Anterior cingulate cortex (tissue), 58 donors: ENCODE measurements at places on chromosomes 5 and 9.

- no peak for DNase-seq
Observed at GRCh38 chr5:32392039-32392438, 52.5 kb downstream of the ZFR start.

- DNase-seq: peak; percentile 25
Observed at GRCh38 chr5:132385326-132386105, 16.0 kb downstream of the SLC22A5 start.

DNA sequence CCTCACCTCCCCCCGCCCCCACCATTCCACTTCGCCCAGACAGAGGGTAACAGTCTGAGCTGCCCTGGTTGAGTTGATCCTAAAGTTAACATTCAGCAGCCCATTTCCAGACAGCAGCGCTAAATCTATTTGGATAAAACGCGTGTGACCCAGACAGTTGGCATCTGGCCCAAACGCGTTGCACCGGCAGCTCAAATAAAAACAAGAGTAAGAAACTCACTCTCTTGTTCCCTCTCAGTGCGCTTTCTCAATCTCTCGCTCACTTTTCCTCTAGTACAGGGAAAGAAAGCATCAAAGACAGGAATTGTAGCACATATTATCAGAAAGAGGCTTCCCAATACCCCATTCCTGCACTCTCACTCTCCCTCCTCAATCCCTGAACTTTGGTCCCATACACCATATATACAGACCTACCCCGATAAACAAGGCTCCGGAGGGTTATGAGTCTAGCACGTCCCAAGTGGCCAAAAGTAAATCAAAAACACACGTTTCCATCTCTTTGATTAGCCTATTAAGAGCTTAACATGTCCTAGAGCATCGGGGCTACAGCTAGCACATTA lies 1.3 kb downstream of the ADAMTS6 start:
- DNase-seq: no peak

GRCh38 chr5:39863926-39864552 lies 439.3 kb upstream of the DAB2 start:
- no peak for DNase-seq

DNA sequence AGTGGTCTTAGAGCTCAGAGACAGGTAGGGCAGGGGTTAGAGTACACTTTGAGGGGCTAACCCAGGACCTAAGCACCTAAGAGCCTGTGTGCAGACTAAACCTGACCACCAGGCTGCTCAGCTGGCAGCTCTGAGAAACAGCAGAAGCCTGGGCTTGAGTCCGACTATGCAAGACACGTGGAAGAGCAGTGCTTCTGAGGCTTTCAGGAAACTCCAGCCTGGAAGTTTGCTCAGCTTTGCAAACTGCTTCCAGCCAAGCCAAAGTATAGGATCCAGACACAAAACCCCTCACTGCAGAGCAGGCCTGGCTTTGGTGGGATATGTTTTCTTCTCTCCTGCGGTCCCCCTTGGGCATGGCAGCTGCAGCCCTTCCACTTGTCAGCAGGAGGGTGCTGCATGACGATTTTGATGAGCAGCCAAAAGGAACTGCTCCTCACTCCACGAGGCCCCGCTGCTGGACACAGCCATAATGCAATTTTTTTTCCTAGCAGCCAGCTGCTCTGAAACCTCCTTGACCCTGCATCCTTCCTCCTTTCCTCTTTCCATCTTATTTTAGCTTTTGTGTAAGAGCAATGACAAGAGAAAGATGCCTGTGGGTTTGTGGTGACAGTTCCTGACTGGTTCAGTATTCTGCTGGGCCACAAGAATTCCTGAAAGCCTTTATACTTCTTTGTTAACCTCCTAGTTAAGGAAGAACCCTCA lies 123.1 kb downstream of the LIFR start:
- DNase-seq: no peak

GRCh38 chr5:107968406-107968843 lies 297.7 kb upstream of the EFNA5 start:
- no peak for DNase-seq

- no peak for DNase-seq
Observed at GRCh38 chr5:116360008-116360853, 214.4 kb downstream of the SEMA6A start.

- DNase-seq: no peak
Observed at GRCh38 chr5:145718956-145719355, 116.2 kb downstream of the PRELID2 start.

- DNase-seq: no peak
Observed at GRCh38 chr9:130977811-130978221, 31.2 kb upstream of the LAMC3 start.

GRCh38 chr9:81557452-81558090 lies 131.8 kb downstream of the TLE1 start:
- no peak for DNase-seq

GRCh38 chr5:87138091-87138805 lies 129.4 kb upstream of the RASA1 start:
- no peak for DNase-seq

DNA sequence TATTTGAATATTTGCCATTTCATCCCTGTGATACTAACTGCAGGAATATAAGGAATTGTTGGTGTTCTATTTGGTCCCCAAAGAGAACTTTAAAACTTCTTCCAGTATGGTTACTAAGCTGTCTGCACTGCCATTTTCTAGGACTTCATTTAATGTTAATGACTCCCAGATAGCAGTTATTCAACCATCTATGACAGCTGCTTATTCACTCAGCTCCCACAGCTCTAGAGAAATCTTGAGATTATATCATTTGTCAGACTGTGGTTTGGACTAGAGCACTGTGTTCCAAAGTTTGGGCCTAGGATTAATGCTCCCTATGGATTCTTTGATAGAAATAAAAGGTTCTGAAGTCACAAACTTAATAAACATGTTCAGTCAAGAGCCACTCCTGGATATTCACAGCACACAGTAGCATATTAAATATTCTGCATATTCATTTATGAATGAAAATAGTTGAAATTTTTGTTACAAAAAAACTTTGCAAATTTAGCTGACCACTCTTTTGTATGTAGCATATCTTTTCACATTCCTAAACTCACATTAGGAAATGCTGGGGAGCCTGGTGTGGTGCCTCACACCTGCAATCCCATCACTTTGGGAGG lies 173.7 kb downstream of the NFIB start:
- DNase-seq: no peak

- DNase-seq: no peak
Observed at GRCh38 chr9:136784249-136784996, 6.7 kb upstream of the TMEM141 start.

DNA sequence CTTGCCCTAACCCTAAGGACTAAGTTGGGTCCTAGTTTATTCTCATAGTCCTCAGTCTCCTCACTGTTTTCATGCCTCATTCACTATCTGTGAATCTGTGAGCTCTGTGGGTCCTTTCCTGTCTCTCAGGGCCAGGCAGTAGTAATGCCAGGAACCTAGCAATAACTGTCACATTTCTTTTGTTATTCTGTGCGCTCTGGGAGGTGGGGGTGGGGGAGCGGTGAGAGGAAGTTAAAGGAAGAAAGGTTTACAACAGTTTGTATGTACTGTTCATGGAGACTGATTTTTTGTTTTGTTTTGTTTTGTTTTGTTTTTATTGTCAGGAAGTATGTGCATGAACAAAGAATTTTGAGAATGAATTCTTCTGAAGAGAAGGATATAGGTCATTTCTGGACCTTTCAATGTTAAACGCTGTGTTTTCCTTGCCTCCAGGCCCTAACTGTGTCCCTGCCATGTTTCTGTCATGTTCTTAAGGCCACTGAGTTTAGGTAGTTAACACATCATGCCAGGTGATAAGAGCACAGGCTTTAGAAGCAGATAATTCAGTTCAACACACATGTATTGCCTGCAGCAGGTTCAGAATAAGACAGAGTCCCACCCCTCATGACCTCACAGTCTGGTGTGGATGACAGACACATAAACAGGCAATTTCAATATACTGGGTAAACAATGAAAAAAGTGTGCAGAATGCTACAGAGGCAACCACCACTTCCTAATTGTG lies 13.3 kb upstream of the FEM1C start:
- no peak for DNase-seq

DNA sequence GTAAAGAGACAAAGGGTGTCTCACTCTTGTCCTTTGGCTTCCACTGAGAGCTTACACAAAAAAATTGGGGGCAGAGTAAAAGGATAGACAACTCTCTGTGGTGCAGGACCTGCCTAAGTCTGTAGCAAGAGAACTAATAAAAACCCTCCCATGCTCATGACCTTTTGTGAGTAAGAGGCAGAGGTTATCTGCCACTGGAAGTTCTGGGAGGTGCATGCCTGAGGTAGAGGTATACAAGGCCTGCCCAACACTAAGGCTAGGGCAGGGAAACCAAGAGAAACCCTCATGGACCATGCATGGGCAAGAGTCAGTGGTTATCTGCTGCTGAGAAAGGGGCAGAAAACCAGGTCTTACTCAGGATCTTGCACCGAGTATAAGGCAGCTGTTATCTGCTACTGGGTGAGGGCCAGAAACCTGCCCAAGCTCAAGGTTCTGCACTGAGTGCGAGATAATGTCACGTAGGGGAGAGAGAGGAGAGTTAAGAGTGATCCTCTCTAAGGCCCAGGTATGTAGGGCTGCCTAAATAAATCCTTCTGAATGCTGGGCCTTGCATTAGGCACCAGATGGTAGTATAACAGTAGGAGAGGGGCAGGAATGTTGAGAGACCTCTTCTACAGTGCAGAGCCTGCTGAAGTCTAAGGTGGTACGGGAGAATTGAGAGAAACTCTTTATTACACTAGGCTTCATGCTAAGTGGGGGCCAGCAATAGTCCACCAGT lies 143.4 kb downstream of the MACROH2A1 start:
- no peak for DNase-seq

GRCh38 chr5:13359344-13359743 lies 585.1 kb downstream of the DNAH5 start:
- no peak for DNase-seq

DNA sequence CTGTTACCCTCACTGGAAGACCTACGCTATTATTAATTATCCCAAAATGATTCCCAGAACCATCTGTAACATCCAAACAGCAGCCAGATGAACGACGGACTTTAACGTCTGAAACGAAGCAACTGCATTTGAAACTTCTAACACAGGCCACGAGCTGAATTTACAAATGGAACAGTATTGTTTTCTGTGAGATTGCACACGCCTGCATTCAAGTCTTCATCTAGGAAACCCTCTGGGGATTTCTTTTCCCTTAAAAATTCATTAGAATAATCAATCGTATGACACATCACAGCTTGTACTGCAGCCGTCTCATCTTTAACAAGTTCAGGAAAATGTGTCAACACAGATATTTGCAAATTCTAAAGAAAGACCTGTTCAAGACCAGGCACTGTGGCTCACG lies 80.2 kb downstream of the MYO10 start:
- no peak for DNase-seq

GRCh38 chr9:124858330-124859046 lies 3.3 kb downstream of the RPL35 start:
- DNase-seq: no peak

DNA sequence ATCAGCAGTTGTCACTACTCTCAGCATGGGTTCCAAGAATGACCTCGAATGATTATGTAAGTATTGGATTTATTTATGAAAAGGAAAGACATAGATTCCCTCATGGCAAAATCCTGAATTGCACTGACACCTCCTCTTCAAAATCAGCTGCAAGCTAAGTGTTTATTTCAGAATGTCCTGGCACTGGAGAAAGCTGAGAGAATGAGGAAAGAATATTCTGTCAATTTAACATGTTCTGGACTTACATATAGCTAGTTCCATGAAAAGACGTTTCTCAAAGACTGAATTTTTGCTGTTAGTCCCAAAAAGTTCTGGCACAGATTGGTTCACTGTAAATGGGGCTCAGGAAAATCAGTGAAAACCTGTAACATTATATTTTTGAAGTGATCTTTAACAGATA lies 120.3 kb downstream of the NREP start:
- DNase-seq: no peak

GRCh38 chr5:77259476-77259875 lies 49.0 kb downstream of the PDE8B start:
- DNase-seq: no peak

- DNase-seq: no peak
Observed at GRCh38 chr5:140575309-140575708, 10.7 kb downstream of the SLC35A4 start.

- DNase-seq: no peak
Observed at GRCh38 chr9:78566521-78566920, 269.6 kb downstream of the PSAT1 start.

DNA sequence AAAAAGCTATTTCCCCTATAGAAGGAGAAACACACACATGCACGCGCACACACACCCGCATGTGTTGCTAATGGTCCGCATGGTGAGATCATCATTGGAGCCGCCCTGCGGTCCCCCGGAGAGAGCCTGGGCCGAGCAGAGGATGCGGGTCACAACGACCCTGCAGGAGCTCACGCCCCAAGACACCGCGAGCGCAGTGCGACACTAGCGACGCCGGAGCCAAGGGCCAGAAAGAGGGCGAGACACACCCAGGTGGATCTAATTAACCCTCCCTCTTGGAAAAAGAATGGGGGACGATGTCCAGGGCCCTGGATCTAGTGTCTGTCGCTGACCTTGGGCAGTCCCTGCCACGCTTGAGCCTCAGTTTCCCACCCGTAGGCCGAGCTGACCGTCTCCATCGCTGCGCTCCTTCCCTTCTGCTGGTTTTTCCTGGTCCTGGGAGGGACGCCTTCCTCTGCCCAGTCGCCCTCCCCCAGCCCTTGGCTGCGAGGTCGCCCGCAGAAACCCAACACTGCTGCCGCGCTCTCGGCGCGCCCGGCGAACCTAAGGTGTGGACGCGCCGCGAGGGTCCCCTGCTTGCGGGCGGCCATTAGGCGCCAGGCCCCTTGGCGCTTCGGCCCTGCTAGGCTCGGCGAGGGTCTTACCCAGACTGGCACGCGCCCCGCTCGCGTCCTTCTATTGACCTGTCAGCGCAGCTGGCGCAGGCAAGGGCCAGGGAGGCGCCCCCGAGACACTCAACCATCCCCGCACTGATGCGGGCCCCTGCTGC lies 47.5 kb upstream of the RNF20 start:
- DNase-seq: peak; percentile 59

DNA sequence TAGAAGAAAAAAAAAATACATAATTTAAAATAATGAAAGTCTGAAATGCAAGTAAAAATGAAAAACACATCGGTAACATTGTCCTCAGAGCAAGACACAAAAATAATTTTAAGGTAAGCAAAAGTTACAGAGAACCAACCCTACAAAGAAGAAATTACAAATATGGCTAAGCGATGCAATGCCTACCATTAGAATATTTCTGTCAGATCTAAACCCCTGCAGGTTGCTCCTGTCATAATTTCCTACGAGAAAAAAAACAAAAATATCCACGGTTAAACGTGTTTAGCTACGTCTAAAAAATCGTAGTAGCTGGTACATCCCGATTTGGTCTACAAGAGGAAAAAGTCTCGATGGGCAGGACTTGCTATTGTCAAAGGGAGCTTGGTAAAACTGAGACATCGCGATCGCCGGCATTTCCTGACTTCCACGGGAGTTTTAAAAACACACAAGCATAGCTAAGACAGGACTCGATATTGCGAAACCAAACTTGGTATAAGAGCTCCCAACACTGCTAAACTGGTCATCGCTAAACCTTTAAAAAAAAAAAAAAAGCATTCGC lies 1.1 kb upstream of the ANXA2R start:
- no peak for DNase-seq

- DNase-seq: no peak
Observed at GRCh38 chr5:54693936-54694657, 176.5 kb downstream of the SNX18 start.
